Progenitor cell of endocrine pancreas (in vitro differentiated cells): ENCODE measurements at places on chromosomes 1 and 21.

DNA sequence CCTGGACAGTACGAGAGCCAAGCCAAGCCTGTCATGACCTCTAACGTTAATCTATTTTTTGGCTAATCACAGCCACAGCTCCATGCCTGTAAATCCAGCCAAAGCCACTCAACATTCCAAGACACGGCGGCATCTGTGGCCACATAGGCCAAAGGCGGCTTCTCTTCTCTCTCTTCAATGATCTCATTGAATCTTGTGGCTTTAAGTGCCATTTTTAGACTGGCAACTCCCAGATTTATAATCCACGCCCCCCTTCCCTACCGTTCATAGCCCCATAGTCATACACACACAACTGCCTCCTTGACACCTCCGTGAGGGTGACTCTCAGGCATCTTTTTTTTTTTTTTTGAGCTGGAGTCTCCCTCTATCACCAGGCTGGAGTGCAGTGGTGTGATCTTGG is 5.7 kb upstream of the SELENON start:
- no peak for DNase-seq

DNA sequence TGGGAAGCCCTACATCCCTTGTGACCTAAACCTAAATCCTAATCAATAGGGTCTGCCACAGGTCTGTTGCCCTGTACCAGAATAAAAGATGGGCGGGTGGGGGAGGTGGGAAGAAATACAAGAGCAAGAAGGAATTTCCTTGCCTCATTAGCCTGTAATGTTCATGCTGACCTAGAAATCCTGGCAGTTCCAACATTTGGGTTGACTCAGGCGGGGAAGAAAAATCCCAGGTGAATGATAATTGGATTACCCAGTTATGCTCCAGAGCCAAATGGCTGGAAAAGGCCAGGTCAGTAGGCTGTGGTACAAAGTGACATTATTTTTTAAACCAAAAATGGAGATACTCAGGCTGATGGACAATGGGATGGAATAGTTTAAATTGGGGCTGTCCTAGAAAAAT is 27.3 kb upstream of the A3GALT2 start:
- DNase-seq: no peak

DNA sequence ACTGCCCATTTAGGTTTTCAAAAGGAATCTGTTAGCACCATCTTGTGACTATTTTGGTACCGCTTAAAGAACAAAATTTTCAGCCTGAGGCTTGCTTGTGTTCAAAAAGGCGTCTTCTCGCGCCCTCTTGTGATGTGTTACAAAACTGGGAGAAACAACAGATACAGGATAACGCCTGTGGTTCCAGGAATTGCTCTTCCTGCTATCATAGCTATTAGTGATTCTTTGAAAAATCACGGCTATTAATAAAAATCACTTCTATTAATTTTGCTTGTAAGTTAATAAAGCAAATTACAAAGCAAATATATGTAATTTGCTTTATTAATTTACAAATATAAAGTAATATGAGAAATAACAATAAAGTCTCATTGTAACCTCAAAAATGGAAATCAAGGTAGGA is 82.2 kb upstream of the ABCD3 start:
- DNase-seq: peak; percentile 46

DNA sequence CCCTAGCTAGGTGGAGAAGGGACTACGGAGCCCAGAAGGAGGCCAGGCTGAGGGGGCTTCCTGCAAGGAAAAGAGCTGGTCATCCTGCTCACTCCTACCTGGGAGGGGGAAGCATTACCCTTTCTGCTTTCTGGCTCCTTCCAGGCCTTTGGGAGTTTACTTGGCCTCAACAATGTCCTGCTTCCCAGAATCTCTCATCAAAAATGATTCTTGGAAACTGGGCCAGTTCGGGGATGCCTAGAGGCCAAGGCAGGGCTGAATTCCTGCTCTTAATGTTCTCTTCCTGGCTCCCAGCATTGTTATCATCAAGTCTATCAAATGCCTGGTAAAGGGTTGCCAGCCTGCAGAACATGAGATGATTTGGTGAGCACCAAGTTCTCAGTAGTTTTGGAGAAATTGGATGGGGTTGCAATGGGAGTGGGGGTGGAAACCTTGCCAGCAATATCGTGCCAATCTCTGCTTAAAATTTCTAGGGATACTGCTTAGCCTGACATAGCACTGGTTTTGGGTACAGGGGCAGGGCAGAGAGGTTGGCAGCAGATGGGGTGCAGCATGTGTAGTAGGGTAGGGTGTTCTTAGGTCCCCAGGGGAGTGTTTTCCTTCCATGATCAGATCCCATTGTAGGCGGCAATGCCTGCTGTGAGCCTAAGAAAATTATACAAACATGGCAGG is 7.7 kb upstream of the PAFAH2 start:
- no peak for DNase-seq

GRCh38 chr1:108016451-108016920 is 51.5 kb upstream of the VAV3 start:
- DNase-seq: no peak

DNA sequence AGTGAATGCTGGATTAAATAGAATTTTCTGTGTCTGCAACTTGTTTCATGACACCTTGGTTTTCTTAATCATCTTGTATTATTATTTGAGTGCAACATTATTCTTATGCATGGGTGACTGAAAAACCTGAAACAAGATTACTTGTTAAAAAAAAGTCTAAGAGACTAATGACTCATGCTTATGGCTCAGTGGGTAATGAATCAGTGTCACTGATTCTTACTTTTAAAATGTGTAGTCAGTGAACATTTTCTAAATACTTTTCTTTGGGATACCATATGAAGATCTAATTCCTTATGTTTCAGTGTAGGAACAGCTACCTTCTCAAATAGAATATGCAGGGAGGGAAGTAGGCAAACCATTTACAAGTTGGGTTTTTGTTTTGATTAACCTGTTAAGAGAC is 65.5 kb downstream of the PRKAA2 start:
- no peak for DNase-seq

DNA sequence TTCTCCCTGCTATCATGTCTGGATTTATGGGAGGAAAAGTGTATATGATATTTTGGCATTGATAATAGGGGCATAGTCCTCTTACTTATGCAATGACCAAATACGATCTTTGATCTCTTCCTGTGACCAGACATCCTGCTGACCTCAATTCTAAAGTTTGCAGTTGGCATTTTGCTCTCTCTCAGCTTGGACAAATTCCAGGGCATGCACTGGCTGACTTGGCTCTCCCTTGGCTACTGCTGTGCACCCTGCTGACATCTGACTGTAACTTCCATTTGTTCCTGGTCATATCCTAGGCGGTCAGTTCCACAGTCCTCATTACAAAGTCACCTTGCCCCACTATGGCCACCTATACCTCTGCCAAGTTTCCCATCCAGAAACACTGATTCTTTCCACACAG is 380.7 kb upstream of the NR5A2 start:
- DNase-seq: no peak

DNA sequence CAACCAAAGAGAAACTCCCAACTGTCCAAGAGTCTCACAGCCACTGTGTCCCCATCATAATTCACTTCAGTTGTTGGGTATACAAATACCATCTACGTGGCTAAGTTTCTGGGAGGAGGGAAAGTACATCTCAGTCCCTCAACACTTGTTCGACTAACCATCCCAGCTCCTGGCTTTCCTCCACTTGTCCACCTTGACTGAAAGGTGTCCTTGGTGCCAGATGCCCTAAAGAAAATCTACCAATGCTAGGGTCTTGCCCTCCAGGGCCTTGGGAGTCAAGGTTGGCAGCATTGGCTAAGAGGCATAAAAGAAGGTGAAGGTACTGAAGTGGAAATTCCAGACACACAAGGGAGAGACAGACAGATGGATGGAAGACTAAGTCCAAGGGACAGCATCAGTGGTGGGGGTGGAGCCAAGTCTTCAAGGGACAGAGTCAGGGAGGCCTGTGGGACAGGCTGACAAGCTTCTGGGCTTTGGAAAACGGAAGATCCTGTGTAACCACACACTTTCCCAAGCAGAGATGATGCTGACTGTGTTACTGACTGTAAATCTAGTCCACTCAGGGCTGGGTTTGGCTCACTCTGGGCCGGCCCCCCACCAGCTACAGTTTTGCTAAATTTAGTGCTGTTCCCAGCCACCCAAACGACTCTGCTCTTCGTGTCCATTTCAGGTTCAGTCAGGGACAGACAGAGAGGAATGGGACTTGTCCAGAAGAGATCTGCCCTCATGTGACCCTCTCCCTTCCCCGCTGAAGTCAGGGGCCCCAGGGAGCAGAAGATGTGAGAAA is 60.1 kb downstream of the CD34 start:
- DNase-seq: no peak

- no peak for DNase-seq
Observed at GRCh38 chr1:196148367-196148970, 459.8 kb downstream of the KCNT2 start.

GRCh38 chr1:236066054-236066453 is 1.2 kb upstream of the NID1 start:
- no peak for DNase-seq

- DNase-seq: no peak
Observed at GRCh38 chr1:8032366-8032910, 6.3 kb upstream of the ERRFI1 start.

- DNase-seq: no peak
Observed at GRCh38 chr1:117188170-117188815, 22.4 kb downstream of the VTCN1 start.

DNA sequence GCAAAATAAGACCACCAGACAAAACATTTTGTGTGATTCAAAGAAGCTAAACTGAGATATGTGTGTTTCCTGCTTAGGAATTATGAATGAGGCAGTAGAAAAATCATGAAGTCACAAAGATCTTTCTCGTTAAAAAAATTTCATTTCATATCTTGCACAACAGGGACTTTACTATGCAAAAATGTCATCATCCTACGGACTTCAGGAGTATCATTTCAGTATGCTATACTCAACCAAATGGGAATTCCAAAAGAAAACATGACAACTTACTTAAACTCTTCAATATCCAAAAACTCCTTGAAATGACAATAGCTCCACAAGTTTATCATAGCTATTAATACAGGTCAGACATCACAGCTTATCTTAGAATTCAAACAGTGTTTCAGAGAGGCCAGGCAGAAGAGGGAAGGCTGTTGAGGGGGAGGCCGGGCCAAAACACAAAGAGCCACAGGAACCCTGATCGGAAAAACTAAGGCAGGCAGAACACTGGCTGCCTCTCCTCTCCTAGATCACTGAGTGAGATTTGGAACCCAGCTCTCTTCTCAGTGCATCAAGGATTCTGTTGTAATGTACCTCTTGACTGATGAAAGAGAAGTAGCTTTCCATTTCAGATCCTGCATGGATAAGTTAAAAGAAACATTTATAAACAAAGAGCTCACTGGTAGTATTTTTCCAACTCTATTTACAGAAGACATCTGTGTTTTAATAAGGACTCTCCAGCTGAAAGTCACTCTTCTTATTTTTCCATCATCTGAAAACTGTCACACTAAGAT is 66.9 kb downstream of the TESK2 start:
- DNase-seq: no peak

- DNase-seq: no peak
Observed at GRCh38 chr1:101217148-101217547, 19.7 kb upstream of the S1PR1 start.
